ENCODE measurements at places on chromosomes 5 and 9. TPM values are rescaled to one million over a fixed set of nuclear protein-coding genes. Genes with fewer than 3 reads are reported as not detected.

The PCDHGB5 gene
- 2.4 TPM for total RNA-seq

The ACSL6 gene
- total RNA-seq = 0.27 TPM

The ITGA2 gene
- total RNA-seq = 1.6 TPM

The ZBED3 gene
- 7.0 TPM for total RNA-seq

The SOX30 gene
- under 0.01 TPM for total RNA-seq

DNA sequence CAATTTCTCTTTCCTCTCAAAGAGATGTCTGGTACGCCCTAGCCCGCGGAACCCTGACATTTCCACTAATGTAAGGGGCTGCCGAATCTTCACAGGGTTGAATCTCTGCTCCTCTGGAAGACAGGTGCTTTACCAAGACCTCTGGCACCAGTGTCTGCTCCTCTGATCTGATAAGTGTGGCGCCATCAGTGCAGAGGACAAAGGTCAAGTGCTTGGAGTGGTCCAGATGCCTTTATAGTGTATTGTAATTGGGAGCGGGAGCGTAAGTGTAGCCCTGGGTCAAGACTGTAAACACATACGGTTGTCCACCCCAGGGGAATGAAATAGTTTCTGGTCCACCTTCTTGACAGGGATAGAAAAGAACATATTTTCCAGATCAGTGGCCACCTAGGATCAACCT is 17.7 kb downstream of the ADAMTSL2 start:
- no peak for DNase-seq

- DNase-seq = no peak
Observed at GRCh38 chr5:38780316-38780715, 65.5 kb upstream of the OSMR start.

DNA sequence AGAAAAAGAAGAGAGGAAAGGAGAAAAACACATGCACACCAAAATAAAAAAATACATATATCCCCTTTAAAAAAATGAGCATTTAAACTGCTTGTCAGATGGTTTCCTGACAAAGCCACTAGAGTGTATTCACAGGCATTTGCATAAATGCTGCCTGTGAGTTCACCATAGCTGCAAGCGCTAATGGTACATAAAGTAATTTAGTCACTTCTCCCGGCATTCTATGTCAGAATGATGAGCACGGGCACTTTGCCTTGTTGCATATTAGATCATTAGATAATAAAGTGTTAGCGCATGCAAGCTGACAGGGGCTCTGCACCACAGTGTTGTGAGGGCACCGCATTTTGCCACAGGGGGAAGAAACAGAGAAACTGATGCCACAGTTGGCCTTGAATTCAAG is 280.6 kb downstream of the EBF1 start:
- DNase-seq = no peak

DNA sequence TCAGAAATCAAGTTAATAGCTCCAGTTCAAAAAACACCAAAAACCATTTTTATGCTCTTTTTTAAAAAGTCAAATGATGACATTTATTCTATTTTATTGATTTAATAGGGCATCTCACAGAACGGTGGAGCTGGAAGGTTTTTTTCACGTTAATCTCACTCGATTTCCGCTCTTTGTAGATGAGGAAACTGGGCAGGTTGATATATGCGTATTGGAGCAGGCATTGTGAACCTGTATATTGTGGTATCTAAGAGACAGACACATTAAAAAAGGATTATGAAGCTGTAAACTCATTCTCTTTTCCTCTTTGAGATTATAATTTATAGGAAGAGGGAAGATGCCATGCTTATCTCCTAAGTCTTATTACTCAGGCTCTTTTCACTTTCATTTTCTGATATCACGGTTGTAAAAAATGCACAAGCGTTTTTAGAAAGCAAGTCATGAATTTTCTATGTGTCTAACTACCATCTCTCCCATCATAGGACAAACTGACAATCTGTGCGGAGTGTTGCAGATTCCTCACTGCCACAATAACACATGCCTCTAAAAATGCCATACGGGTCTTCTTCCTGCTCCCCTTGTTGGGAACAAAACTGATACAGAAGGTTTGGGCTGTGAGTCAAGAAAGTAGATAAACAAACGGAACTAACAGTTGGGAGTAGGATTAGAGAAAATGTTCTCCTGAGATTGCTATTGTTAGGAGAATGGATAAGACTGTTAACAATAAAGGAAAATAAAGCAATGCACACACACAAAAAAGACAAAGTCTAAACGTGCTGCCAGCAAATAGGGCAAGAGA is 1997.7 kb downstream of the MAT2B start:
- DNase-seq = no peak

GRCh38 chr9:108234811-108235210 is 621.0 kb downstream of the ACTL7B start:
- DNase-seq = no peak

Measured in hematopoietic multipotent progenitor cell (in vitro differentiated cells).